Psoas muscle (tissue), 8 donors: ENCODE measurements at places on chromosomes 3 and 15.

DNA sequence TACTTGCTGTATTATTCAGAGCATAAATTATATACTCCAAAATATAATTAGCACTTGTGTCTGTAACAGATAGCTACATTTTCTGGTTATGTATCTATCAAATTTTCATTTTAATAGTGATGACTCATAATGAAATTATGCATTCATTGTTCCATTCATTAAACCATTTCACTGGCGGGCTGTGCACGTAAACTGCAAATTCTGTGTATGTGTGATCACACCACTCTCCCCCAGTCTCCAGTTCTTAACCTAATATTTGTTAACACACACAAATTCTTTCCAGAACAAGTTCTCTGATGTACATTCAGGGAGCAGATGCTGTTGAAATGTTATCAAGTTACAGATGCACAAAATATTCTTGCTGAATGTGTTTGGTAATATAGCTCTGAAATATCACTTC lies 3.8 kb upstream of the KCNMB2 start:
- DNase-seq: no peak

- DNase-seq: no peak
Observed at GRCh38 chr3:6120786-6121185, 740.1 kb upstream of the GRM7 start.

GRCh38 chr3:117746066-117746465 lies 1036.5 kb downstream of the TUSC7 start:
- DNase-seq: peak; percentile 48

DNA sequence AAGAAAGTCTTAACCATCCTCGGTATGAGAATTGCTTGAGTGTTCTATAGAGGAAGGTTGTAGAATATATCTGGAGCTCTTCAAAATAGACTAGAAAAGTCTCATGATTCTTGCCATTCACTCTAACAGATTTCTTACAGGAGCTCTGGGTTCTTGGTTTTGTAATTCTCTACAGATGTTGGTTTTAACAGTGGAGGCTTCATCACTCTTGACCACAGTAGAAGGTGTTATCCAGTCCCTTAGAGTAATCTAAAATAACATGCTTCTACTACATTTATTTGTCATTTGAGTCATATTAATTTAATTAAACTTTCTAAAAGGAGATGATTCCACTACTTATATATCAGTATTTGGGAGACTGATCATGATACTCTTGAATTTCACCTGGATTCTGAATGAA lies 9.7 kb downstream of the GTF2E1 start:
- no peak for DNase-seq

DNA sequence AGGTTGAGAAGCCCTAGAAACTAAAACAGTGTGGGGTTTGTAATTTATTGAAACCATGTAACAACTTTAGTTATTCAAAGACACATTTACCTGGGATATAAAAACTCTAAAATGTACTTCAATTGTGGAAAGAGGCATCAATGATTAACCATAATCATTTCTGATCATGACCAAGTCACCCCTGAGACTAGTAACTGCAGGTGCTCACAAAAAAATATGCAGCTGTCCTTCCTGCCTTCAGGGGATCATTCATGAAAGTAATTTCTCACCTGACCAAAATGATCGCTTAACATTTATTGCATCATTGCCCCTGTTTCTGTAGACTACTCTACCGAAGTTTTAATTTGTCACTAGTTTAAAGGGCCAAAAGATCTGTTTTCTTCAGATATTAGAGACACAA lies 9.0 kb downstream of the ACP3 start:
- no peak for DNase-seq

- peak; percentile 78 for DNase-seq
Observed at GRCh38 chr15:92521624-92522008, 127.9 kb downstream of the ST8SIA2 start.

- DNase-seq: no peak
Observed at GRCh38 chr15:88617790-88618189, 3.4 kb upstream of the AEN start.

GRCh38 chr3:153138276-153139210 lies 23.5 kb upstream of the RAP2B start:
- peak; percentile 52 for DNase-seq

- DNase-seq: no peak
Observed at GRCh38 chr3:11291808-11292207, 19.6 kb downstream of the ATG7 start.

DNA sequence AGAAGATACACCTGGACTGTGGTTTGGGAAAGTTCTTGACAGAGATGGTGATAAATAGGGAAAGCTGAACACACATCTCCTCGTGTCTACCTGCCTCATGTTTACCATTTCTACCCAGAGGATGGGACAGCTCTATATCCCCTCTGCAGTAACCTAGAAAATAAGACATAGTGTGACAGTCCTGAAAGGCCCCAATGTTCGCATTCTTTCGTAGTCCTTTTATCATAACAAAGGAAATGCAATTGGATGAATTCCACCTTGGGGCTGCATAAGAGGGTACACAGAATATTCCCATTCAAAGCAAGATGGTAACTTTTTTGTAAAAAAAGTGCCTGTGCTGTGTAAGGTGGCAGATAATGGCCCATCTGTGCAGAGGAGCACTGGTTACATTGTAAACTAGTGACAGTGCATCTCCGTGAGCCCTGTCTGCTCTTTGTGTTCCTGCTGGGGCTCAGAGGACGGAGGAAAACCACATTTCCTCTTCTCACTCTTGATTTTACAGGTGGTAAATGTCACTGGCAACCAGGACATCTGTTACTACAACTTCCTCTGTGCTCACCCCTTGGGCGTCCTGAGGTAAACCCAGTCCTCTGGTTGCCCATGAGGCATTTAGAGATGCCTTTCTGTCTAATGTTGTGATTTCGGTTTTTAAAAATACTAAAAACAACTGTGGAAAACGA lies 74.3 kb downstream of the SIDT1 start:
- no peak for DNase-seq

DNA sequence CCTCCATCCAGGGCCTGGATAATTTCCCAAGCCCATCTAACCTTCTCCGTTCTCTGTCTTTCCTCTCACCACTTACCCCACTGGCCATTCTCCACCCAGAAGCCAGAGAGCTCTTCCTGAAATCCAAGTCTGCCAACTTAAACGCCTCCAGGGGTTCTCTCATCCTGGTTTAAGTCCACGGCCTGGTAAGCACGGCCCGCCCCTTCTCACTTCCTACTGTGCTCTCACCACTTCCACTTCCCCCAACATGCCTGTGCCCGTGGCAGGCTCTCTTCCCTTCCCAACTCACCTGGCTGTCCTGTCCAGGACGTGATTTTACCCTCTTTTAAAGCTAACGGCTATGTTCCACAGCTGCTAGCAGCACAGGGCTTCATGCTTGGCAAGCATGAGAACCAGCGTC lies 1.7 kb upstream of the CX3CR1 start:
- no peak for DNase-seq

- DNase-seq: no peak
Observed at GRCh38 chr15:46231786-46232185, 597.0 kb downstream of the SQOR start.

- DNase-seq: no peak
Observed at GRCh38 chr3:161598639-161599038, 102.0 kb downstream of the OTOL1 start.
